ENCODE measurements at places on chromosomes 7 and 10.

GRCh38 chr7:4879396-4880081 lies 4.0 kb downstream of the RADIL start:
- DNase-seq = no peak

DNA sequence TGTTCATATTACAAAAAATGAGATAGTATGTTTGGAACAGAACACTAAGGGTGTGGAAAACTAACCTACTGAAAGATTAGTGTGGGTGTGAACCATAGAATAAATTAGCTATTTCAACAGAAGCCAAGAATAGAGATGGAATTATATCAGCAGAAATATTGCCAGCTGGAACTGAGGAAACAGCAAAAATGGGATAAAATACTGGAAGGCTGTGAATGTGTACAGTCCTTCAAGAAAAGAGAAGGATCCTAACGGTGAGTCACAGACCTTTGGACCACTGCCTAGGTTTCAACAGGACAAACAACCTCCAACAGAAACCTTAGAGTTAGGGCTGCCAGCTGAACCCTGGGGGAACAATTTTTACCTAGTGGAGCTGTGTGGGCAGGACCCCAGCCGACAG lies 395.0 kb downstream of the ZWINT start:
- DNase-seq = peak; percentile 1

GRCh38 chr10:69879634-69880257 lies 78.0 kb downstream of the COL13A1 start:
- no peak for DNase-seq

DNA sequence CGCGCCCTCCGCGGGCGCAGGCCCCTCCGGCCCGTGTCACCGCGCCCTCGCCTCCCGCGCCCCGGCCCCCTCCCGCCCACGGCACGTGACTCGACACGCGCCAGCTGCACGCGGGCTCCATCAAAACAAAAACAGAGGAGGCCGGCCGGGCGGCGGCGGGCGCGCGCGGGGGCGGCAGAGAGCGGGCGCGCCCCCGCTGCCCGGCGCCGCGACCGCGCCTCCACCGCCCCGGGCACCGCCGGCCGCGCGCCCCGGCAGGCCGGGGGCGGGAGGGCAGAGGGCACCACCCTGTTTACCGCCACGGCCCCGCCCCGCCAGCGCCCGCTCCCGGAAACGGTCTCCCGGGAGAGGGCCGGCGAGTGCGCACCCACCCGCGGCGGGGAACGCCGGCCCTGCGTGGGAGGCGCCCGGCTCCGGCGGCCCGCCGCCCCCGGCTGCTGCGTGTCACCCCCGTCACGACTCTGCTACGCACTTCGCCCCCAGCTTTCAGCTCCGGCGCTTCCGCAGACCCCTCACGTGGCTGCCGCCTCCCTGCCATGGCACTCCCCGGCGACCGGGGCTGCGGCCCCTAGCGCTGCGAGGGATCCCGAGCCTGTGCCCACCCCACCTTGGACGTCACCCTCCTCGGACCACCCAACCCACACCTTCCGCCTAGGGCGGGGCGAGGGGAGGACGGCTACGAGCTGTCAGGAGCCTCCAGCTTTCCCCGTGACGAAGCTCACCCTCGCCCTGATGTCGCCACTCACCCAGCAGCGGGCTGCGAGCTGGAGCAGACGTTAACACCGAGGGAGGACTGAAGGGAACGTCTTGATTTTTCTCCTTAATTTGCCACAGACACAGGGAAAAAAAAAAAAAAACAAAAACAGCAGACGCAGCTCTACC lies 221.6 kb upstream of the MKLN1 start:
- peak; percentile 83 for DNase-seq

GRCh38 chr10:28991333-28992270 lies 297.3 kb upstream of the LYZL1 start:
- DNase-seq = peak; percentile 35

DNA sequence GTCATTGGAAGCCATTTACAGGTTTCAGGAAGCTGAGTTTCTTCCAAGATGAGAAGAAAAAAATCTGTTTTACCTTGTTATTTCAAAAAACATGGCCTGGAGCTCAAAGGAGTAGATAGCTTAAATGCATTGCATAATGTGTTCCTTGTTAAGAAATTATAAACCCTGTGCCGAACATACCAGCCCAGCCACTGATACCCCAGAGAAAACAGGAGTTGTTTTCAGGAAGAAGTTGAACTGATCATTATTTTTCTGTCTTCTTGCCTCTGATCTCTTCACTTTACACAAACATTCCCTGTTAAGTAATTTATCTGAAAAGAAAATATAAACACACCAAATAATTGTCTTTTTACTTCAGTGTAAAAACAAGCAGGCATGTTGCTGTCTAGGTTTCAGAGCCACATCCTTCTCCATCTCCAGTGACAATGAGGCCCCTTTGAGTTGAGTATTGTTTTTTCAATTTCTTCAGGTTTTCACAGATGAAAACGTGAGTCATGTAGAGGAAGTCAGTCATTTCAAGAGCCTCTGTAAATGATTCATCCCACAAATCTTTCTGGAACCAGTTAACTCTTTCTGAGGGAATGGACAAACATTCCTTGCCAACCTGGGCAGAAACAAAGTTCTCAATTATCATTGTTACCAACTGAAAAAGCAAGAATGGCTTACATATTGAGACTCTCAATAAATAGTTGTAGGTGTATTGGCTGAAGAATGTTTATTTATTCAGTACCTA lies 244.2 kb downstream of the IPMK start:
- DNase-seq = peak; percentile 90

DNA sequence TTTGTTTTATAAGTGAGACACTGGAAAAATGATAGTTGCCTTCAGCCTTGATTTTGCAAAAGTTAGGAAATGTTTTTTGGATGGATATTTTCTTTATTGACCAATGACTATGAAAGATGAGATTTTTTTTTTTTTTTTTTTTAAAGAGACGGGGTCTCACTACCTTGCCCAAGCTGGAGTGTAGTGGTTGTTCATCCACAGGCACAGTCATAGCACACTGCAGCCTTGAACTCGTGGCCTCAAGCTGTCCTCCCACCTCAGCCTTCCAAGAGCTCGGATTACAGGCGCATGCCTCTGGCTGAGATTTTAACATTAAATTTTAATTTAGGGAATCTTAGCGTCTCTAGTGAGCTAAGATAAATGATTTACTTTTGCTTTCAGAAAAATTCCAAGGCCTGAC lies 66.2 kb downstream of the LOXL4 start:
- DNase-seq = no peak

- no peak for DNase-seq
Measured at GRCh38 chr10:131929122-131929845, 28.5 kb downstream of the PPP2R2D start.

DNA sequence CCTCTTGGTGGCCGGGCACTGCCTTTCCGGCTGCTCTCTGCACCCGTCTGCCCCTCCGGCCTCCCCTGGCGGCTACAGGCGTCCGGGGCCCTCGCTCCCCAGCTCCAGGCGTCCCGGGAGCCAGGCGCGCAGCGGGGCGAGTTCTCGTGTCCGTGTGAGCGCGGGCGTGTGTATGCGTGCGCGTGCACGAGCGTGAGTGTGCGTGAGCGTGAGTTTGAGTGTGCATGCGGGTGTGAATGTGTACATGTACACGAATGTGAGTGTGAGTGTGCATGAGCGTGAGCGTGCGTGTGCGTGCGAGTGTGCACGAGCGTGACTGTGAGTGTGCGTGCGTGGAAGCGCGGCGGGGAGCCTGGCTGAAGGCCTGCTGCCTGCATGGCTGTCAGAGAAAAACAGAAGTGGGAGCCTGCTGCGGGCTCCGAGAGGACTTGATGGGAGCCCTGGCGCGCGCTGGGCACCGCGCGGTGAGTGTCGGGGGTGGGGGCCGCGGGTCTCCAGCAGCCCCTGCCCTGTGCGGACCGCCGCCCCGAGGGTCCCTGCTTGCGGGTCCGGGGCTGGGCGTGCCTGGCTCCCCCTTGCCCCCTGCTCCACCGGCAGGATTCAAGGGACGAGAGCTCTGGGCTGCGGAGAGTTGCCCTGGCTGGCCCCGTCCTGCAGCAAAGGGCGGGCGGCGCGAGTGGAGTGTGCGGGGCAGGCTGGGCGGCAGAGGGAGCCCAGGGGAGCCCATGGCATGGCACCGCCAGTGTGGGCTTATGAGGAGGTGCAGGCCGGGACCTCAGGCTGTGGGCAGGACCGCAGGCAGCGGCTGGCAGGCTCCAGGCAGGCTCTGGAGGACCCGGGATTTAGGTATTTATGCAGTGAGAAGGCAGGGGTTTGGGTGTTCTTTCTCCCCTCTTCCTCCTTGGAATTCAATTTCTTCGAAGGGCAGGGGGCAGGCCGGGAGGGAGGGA lies 75.8 kb upstream of the EN2 start:
- no peak for DNase-seq

DNA sequence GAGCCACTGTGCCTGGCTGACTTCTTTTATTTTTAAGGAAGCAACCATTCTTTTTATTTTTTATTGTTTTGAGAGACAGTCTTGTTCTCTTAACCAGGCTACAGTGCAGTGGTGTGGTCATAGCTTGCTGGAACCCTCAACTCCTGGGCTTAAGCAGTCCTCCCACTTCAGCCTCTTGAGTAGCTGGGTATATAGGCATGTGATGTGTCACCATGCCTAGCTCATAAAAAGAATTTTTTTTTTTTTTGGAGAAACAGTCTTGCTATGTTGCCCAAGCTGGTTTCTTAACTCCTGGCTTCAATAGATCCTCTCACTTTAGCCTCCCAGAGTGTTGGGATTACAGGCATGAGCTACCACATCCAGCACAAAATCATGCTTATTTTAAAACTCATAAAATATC lies 5.8 kb downstream of the MCU start:
- DNase-seq = peak; percentile 40

DNA sequence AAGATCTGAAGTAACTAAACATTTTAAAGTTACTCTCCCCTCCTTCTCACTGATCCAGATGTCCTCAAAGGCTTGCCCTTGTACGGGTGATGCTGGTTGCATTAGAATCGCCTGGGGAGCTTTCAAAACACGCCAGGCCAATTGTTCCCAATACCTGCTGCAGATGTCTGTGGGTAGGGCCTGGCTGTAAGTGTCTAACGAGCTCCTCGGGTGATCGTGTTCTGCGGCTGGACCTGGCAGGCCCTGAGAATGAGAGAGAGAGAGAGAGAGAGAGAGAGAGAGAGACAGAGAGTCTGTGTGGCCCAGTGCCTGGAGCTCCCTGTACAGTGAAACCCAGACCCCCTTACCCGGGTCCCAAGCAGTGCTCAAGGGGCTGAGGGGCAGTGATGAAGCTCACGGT lies 8.4 kb downstream of the COL13A1 start:
- DNase-seq = no peak

DNA sequence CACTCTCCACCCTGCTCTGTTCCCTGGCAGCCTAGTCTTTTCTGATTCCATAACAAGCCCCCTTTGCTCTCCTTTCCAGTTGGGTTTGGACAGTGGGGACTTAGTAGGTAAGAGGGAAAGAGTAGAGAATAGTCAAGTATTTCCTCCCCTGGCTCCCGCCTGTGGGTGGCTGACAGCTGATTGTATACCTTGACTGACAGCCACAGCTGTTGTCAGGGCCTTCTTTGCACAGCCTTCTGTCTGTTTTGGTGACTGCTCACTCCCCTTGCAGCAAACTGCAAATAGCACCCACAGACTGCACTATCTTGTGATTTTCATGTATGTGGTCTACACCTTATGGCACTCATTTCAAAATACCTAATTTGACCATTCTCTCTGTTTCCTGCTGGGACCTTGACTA lies 486.3 kb downstream of the ACTR3B start:
- DNase-seq = no peak

DNA sequence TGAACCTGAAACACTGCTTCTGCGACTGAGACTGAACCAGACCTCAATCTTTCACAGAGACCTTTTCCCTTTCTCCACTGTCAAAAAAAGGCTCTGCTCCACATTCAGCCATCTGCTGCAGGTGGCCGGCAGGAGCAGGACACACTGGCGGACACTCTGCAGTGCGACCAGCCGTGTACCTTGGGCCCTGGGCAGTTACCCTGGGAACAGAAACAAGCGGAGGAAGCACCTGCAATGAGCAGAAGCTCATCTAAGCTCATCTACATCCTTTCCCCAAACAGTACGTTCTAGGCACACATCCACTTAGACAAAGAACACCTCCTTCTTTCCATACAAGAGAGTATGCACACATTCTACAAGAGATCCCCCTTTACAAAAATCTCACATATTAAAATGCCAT lies 22.8 kb downstream of the VOPP1 start:
- DNase-seq = no peak

- no peak for DNase-seq
Measured at GRCh38 chr7:22305706-22306105, 51.2 kb downstream of the RAPGEF5 start.

DNA sequence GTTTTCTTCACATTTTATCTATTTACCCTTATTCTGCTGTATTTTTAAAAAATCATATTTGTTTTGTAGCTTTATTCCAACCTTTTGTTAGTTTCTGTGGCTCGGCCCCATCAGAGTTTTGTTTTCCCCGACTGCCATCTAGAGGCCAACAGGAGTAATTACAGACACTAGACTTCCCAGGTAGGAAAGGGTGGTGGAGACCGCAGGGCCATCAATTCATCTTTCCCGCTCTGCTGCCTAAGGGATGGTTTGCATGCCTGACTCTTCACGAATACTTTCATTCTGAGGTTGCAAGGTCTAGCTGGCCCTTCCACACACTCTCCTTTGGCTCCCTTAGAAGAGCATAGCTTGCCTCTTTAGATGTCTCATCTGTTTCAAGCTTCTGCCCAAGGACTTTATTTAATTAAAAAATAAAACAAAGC lies 38.3 kb downstream of the LYZL2 start:
- peak; percentile 55 for DNase-seq

Measured in fibroblast of mammary gland (primary cell).